ENCODE measurements at places on chromosomes 13 and 19.
A peak's percentile ranks its signal among the peaks of the same experiment; 100 is the strongest.

- DNase-seq = no peak
These were observed 11.1 kb downstream of the CILP2 start for GRCh38 chr19:19548915-19549759.

DNA sequence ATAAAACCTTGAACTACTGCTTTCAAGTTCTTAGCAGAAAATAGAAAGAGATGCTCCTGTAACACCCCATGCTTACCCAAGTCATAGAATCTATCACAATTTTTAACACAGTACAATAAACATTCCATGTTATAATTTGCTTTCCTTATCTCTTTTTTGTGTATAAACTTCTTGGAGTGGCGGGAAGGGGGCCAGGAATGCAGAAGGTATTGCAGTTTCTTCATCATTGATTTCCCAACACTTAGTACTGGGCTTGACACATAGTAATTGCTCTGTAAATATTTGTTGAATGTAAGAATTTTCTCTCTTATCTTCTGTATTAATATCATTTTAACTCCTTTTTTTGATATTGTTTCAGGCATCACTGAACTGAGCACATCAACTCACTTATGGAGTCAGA is 535.8 kb downstream of the KCTD12 start:
- DNase-seq = no peak

- DNase-seq = no peak
These were observed 53.8 kb upstream of the RCBTB2 start for GRCh38 chr13:48586591-48587103.

GRCh38 chr13:47723898-47724297 is 277.2 kb downstream of the SUCLA2 start:
- DNase-seq = no peak

DNA sequence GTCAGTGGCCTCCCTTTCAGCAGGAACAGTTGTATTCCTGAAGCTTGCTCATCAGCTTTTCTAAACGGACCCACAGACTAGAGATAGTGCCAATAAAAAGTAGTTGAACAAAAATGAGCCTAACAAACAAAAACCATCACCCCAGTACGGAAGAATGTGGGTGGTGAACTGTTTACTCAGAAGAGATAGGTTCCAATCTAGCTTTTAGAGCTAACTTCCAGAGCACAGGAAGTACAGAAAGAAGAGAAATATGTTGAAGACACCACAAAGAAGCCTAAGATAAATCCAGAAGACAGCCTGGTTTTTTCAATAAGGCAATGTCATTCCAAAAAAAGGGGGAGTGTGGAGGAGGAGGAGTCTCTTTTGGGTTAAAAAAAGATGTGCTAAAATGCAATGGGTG is 2.8 kb upstream of the LMO7 start:
- no peak for DNase-seq

GRCh38 chr13:31962731-31963370 is 68.7 kb upstream of the FRY start:
- DNase-seq = no peak

- DNase-seq = no peak
These were observed 5.2 kb downstream of the FAAP24 start for GRCh38 chr19:32977280-32977679.

- DNase-seq = no peak
These were observed 9.4 kb upstream of the SEMA6B start for GRCh38 chr19:4568886-4569285.

- DNase-seq = no peak
These were observed 104.6 kb upstream of the VSTM2B start for GRCh38 chr19:29421196-29421545.

GRCh38 chr13:50950849-50951248 is 41.3 kb downstream of the RNASEH2B start:
- DNase-seq = no peak

DNA sequence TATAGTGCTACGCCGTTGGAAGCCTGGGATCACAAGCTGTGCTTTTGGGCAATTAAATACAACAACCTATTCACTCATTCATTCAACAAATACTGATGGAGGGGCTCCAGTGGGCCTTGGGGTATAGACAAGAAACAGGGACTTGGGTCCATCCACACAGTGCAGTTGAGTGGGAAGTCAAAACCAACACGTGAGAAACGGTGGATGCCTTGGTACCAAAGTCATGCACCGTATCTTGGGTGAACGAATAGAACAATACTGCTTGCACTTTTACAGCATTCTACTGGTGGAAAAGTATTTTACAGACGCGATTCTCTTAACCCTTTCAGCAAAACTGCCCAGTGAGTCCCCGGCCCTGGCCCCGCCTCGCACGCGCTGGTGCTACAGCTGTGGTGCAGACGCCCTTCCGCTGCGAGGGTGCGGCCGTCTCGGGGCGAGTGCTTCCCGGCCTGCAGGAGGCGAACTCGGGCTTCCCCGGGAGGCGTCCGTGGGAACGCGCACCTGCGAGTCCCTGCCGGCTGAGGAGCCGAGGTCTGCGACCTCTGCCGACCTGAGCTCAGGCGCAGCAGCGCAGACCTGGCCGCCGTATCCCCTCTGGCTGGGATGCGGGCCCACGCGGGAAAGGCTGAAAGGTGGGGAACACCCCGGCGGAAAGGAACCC is 8.3 kb downstream of the TNFRSF19 start:
- peak; percentile 17 for DNase-seq

DNA sequence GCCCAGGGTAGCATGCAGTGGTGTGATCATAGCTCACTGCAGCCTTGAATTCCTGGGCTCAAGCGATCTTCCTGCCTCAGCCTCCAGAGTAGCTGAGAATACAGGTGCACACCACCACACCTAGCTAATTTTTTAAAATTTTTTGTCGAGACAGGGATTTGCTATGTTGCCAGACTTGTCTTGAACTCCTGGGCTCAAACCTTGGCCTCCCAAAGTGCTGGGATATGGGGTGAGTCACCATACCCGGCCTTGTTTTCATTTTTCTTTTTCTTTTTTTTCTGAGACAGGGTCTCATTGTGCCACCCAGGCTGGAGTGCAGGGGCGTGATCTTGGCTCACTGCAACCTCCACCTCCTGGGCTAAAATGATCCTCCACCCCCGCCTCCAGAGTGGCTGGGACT is 38.7 kb downstream of the KEAP1 start:
- DNase-seq = no peak

DNA sequence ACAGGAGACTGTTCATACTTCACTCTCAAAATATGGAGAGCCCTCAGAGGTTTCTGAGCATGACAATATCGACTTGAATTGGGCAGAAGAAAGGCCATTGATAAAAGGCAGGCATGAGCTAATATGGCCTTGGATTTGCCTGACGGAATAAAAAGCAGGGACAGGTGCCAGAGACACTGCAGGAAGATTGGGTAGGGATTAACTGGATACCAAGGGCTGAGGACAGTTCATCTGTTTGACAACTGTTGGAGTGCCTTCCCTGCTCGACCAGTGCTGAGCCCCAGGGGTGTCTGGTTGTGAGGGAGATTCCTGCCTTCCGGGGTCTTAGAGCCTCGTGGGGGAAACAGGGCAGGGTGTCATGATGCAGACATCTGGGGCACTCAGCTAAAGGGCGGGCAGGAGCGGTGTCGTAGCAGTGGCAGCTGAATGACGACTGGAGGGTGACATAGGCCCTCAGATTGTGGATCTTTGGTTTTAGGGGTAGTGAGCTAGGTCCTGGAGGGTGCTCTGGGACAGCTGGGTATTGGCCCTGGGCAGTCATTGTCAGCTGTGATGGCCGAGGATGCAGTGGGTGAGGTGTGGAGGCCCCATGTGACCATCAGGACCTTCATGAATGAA is 12.3 kb downstream of the GATAD2A start:
- peak; percentile 66 for DNase-seq

GRCh38 chr19:35054626-35055025 is 13.1 kb downstream of the HPN start:
- DNase-seq = no peak

GRCh38 chr19:36420961-36421748 is 2.7 kb upstream of the ZFP82 start:
- DNase-seq = no peak

DNA sequence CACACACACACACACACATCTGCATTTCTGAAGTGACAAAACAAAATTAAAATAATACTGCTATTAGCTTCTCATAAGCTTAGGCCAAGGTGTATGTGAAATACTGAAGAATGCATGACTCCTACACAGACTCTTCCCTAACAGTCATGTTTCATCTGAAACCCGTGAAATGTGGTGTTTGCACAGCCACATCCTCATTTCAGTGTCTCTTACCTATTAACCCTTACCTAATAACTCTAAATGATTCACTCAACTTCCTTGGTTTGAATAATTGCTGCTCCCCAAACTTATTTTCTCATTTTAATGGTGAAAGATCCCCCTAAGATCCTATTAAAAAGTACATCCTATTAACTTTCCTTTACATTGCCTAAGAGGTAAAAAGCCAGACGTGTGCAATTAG is 117.6 kb downstream of the MIPEP start:
- no peak for DNase-seq

- DNase-seq = no peak
These were observed 6.2 kb upstream of the NUP58 start for GRCh38 chr13:25295228-25295627.

DNA sequence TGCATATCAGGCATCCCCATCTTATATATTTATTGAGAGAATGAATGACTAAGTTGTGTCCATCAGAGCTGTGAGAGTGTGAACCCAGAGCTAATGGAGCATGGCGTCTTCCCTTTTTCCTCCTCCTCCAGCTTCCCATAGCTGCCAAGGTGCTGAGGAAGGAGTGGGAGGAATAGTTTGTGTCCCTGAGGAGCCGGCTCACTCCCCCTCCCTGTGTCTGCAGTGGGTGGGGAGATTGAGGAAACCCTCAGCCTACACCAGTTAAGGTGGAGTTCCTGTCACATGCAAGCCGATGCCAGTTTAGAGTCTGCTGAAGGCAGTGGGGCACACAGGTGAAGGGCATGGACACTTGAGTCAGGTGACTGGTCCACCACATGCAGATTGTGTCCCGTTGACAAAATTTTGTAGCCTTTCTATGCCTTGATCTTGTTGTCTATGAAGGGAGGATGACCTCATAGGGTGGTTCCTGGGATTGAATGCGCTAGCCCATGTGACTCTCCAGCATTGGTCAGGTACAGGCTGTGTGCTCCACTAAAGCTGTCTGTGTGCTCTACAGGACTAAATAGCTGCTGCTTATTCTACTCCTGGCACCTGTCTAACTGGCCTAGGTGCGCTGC is 47.6 kb upstream of the GPI start:
- DNase-seq = no peak

- DNase-seq = no peak
These were observed 1.7 kb downstream of the ZNF77 start for GRCh38 chr19:2942928-2943640.

DNA sequence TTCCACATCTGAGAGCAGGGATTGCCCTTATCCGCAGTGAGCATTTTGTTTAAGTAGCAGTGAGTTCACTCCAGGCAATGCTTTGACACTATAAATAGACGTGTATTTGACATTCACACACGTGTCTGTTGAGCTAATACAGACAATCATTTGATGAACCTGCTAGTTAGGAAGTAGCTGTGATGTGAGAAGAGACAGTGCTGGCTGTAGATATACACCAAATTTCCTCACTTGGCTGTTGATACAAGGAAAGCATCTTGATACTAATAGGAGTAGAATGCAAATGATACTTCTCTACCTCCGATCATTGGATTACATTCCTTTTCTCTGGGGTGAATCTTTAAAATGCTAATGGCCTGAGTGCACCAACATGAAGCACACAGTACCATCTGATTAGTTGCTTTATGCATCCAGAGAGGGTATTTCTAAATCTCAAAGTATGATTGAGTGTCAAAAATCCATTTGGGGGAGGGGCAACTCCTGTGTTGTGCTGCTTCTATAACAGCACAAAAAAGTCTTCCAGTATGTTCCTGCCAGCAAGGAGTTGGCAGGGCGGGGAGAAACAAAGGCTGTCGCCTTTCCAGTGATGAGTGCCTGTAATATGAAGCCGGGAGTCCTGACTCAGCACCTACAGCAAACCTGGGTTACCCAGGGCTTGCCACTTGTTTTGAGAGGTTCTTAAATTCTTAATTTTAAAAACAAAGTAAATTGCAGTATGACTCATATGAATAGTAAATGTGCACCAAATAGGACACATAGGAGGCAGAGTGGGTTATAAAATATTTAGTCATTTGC is 7.0 kb downstream of the CUL4A start:
- DNase-seq = no peak

- no peak for DNase-seq
These were observed 19.5 kb downstream of the FAM124A start for GRCh38 chr13:51241720-51242119.

DNA sequence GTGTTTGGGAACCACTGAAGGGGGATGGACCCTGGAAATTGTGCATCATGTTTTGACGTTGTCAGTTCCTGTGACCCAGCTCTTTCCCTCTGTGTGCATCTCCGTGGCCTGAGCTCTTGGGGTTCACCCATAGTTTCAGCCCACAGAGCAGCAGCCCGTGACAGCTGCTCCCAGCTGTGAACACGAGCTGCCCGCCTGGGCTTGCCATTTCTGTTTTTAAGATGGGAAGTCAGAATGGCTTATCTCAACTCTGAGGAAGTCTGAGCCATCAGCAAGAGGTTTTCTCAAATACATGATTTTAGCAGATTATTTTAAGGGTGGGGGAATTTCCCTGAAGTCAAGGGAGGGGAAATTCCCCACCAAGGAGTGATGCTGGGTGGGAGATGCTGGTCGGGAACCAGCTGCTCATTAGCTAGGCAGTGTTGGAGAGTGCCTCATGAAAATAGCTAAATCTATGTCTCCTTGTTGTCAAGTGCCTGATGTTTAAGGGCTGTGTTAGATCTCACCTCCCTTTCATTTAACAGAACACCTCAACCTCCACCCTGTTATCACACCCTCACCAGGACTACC is 34.8 kb upstream of the C1QTNF9 start:
- no peak for DNase-seq

- DNase-seq = no peak
These were observed 6.0 kb downstream of the STK24 start for GRCh38 chr13:98570929-98571372.

DNA sequence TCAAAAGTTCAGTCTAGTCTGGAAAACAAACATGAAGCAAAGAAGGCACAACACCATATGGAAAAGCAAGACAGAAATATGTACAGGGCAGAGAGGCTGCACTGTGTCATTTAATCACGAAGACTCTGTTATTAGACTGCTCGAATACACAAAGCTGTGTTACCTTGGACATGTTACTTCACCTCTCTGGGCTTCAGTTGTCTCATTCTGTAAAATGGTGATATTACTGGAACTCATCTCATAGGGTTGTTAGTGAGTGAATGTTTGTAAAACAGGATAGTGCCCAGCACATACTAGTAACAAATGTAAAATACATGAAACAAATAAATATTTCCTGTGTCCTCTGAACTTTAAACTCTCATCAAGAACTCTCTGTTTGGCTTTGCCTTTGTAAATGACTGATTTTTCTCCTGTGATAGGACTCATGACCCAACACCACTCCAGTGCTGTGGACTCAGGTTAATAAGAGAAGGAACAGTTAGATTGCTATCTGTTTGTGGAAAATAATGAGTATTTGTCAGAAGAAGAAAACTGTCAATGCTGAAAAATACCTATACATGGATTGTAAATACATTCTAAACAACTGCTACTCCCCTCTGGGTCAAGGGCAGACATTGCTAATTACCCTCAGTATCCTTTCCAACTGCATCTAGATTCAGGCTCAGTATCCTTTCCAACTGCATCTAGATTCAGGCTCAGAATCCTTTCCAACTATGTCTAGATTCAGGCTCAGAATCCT is 62.3 kb downstream of the ZIC5 start:
- DNase-seq = no peak

Measured in NCI-H524 treated with DMSO at 0.1 percent for 48 hours (cell line).